ENCODE measurements at places on chromosomes 4 and X.

DNA sequence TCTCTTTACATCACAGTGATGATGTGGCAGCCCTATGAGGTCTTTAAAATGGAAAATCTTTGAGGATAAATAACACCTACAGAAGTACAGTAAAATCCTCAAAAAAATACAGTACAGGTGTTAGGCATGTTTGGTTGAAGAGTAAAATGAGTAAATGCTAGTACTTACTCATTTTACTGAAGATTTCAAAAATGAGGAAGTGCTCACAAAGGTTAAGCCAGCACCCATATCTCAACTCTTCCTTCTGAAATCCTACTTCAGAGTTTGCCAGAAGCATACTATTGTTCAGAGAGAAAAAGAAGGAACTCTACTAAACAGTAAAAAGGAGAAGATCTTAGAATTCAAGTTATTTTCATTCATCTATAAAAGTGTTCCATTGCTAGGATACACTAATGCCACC is 130.9 kb downstream of the CBR4 start:
- no peak for DNase-seq

GRCh38 chr4:2484993-2485392 is 16.1 kb downstream of the RNF4 start:
- no peak for DNase-seq

GRCh38 chrX:150486011-150486410 is 82.4 kb upstream of the MTM1 start:
- no peak for DNase-seq

DNA sequence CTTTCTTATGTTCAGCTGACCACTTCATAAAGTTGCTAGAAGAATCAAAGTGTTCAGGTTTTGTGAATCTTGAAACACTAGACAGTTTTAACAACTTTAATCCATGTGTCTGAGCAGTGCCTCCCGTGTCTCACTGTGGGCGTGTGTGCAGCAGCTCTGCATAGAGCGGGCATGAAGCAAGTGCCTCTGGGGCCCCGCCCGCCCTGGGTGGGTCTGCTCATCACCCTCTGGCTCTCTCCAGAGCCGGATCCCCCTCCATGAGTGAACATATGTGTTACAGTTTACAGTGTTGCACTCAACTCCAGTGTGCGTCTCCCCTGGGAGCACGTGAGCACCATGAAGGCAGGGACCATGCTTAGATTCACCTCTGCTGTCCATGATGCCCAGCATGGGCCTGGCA is 37.6 kb upstream of the CRMP1 start:
- DNase-seq: no peak

Measured in vagina (tissue), 2 donors.